H1 (cell line): ENCODE measurements at places on chromosomes 4 and X.

- no peak for DNase-seq
Observed at GRCh38 chr4:178556796-178557195, 1114.6 kb upstream of the AGA start.

DNA sequence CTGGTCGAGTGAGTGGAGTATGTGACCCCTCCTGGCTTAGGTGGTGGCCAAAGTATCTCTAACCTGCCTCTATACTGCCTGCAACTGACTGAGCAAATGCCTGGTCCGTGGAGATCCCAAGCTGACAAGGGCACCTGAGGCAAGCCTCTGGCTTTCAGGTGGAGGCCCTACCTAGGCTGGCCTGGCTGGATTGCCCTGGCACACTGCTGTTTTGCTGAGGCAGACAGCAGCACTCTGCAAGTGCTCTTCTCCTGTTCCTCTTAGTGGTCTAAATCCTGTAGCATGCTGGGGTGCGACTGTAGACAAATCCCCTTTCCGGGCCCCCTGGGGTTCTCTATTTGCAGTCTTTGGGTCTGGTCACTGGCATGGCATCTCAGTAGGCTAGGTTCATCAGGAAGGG is 44.8 kb downstream of the PNMA5 start:
- DNase-seq = no peak

GRCh38 chrX:149363965-149364364 is 141.1 kb downstream of the IDS start:
- no peak for DNase-seq

GRCh38 chr4:176539091-176539784 is 219.5 kb downstream of the SPCS3 start:
- DNase-seq = no peak

DNA sequence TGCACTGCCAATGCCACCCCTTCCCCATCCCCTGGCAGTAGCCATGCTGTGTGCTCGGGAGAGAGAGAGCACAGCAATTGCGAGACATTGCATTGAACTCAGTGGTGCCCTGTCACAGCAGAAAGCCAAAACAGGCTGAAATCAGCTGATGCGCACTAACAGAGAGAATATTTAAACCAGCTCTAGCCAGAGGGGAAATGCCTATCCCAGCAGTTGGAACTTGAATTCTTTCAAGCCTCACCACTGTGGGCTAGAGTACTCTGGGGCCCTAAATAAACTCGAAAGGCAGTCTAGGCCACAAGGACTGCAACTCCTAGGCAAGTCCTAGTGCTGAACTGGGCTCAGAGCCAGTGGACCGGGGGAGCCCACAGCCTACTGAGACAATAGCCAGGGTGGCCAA is 17.7 kb upstream of the RP2 start:
- DNase-seq = no peak

- no peak for DNase-seq
Observed at GRCh38 chrX:35098419-35098818, 155.8 kb downstream of the FAM47B start.

DNA sequence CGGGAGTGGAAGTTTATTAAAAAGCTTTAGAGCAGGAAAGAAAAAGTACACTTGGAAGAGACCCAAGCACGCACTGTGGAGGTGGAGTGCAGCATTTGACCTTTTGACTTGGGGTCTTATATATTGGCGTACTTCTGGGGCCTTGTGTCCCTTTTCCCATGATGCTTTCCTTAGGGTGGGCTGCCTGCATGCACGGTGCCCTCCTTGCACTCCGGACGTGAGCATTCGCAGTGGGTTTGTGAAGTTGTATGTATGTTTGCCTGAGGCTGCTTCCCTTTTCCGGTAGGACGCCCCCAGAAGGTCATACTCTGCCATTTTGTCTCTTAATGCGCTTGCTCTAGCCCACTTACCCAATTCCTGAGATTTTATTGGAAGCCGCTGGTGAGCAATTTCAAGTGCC is 39.6 kb downstream of the TRMT44 start:
- DNase-seq = no peak

DNA sequence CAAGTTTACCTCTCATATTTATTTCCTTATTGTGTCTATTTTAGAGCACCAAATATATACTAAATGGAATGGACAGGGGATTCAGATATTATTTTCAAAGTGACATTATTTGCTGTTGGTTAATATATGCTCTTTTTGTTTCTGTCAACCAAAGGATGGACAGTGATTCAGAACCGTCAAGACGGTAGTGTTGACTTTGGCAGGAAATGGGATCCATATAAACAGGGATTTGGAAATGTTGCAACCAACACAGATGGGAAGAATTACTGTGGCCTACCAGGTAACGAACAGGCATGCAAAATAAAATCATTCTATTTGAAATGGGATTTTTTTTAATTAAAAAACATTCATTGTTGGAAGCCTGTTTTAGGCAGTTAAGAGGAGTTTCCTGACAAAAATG is 6.2 kb downstream of the FGB start:
- DNase-seq = no peak

DNA sequence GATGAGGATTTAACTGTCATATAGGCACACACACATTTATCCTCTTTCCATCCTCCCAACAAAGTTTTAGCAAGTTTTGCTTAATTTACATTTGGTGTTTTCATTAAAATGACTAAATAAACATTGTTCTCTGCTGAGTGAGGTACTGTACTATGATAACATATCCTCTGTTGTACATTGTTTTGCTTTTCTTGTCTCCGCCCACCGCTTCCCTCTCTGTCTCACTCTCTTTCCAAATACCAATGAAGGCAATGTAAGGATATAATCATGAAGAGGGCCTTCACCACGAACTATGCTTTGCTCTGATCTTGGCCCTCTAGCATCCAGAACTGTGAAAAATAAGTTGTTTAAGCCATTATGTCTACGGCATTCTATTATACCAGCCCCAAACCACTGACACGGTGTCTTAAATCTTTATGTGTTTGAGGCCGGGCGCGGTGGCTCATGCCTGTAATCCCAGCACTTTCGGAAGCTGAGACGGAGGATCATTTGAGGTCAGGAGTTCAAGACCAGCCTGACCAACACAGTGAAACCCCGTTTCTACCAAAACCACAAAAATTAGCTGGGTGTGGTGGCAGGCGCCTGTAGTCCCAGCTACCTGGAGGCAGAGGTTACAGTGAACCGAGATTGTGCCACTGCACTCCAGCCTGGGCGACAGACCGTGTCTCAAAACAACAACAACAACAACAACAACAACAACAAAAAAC is 65.3 kb downstream of the HPRT1 start:
- DNase-seq = no peak

- DNase-seq = no peak
Observed at GRCh38 chr4:184824776-184825084, 1.0 kb downstream of the ACSL1 start.
